NCI-H1930 (cell line): ENCODE measurements at places on chromosomes 7 and 10.
A peak's percentile ranks its signal among the peaks of the same experiment; 100 is the strongest.

- DNase-seq: no peak
These were observed 11.5 kb downstream of the PPIF start for GRCh38 chr10:79358811-79359210.

GRCh38 chr10:75016325-75016724 lies 95.1 kb upstream of the SAMD8 start:
- DNase-seq: no peak

GRCh38 chr10:653991-654646 lies 35.3 kb downstream of the DIP2C start:
- DNase-seq: no peak

DNA sequence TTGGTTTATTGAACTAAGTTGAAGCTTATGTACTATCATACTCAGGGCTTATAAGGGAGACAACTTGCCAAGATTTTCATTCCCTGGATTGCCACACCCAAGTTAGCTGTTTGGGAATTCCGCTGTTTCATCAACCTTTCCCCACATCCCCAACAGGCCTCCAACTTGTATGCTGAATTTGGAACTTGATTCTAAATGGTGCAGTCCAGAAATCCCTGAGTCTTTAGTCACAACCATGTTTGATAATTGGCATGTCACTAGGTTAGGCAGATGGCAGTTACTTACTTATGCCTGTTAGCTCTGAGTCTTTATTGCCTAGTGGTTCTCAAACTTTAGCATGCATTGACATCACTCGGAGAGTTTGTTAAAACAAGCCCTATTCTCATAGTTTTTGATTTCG lies 135.4 kb upstream of the PRPS1L1 start:
- no peak for DNase-seq

- no peak for DNase-seq
These were observed 73.1 kb downstream of the MKLN1 start for GRCh38 chr7:131400681-131401176.

DNA sequence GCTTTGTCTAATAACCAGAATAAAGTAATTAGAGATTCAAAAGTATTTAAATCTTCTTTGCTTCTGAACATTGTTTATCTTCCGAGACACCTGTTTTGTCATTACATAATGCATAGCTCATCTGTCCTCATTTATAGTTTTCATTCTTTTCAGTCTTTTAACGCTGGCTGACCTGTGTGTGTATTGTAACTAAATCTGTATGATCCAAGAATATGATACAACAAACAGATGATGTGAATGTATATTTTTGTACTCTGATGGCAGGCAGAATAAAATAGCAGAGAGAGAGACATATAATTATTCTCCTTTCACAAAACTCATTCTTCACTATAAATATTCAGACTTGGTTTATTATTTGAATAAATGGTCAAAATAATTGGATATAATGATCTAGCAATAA lies 80.6 kb downstream of the ORC5 start:
- DNase-seq: peak; percentile 79

DNA sequence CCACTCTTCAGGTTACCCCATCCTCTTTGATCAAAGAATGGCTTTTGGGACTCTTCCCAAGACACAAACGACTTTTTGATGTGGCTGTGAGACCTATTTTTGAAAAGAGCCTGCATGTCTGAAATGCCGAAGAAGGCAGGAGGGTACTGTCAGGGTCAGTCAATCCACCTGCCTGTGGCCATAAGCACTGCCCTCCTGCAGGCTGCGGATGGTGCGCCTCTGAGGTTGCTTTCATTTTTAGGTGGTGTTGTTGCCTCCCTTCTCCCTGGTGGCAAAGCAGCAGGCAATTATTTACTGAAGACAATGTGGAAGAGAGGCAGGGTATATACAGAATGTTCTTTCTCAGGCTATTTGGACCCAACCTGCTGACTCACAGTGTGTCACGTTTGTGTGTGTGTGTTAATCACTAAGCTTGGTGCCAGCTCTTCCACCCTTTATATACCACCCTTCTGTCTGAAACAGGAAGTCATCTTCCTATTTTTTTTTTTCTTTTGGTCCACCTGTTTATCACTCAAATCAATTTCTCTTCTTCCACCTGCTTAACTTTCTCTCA lies 1421.2 kb upstream of the CELF2 start:
- DNase-seq: no peak

DNA sequence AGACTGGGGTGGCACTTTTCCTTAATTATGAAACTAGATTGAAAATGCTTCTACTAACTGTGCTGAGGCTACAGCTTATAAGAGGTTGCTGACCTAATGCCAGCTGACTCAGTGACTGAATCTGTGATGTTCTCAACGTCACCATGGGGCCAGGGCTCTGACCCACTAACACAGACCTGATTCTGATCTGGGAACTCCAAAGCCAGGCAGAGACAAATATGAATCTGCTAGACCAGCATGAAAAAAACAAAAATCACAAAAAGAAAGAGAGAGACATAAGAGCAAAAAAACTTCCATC lies 16.1 kb downstream of the USP6NL start:
- no peak for DNase-seq

- DNase-seq: no peak
These were observed 73.4 kb downstream of the NOD1 start for GRCh38 chr7:30405179-30405578.

DNA sequence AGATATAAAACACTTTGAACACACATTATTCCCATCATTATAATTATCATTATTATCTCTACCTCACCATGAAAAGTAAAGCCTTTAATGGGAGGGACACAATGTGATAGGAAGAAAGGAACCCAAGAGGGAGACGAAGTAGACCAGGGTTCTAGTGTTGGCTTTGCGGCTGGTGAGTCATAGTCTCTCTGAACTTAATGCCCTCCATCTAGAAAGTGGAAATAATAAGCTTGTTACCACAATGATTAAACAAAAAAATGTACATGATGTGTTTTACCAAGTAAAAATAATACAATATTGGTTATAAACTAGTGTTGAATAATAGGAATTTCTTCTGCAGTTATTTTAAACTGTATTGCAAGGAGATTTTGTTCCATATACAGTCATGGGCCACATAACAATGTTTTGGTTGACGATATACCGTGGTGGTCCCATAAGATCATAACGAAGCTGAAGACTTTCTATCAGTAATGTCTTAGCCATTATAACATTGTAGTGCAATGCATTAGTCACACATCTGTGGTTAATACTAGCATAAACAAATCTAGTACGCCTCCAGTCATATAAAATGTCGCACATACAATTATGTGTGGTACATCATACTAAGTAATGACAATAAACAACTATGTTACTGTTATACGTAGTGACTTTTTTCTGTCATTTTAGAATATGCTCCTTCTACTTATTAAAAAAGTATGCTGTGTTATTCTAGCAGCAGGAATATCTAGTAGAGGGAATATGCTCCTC lies 450.6 kb upstream of the SORCS1 start:
- no peak for DNase-seq

DNA sequence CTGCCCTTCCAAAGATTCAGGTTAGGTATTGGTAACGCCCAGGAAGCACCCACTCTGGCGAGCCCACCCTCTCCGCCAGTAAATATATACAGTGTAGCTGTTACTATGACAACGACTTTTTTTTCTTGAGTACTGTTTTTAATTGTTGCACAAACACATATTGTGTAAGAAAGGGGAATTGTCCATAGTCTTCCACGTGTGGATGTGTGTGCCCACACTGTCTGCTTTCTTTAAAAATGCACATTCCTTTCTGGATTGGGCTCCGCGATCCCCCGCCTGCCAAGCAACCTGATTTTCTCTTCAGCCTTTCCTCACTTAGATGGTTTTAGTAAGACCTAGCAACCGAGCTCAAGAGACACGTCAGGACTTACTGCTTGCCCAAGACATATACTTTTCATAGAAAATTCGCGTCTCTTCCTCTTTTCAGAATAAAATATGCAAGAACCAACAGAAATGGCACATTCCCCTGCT lies 247.8 kb downstream of the EBF3 start:
- no peak for DNase-seq

DNA sequence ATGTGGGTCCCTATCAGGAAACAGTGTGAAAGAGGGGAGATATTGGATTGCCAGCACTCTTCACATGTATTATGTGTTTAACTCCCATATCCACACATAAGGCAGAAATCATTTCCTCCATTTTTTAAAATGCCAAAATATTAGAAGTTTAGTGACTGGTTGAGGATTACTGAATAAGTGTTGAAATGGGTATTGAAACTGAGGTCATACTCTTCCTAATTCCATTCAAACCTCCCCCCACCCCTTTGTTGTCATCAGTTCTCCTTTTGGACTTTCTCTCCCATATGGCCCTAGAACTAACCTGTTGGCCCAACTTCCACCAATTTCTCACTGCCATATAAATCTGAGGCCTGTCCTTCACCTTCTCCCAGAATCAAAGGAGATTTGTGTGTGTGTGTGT lies 81.6 kb downstream of the EVX1 start:
- no peak for DNase-seq

DNA sequence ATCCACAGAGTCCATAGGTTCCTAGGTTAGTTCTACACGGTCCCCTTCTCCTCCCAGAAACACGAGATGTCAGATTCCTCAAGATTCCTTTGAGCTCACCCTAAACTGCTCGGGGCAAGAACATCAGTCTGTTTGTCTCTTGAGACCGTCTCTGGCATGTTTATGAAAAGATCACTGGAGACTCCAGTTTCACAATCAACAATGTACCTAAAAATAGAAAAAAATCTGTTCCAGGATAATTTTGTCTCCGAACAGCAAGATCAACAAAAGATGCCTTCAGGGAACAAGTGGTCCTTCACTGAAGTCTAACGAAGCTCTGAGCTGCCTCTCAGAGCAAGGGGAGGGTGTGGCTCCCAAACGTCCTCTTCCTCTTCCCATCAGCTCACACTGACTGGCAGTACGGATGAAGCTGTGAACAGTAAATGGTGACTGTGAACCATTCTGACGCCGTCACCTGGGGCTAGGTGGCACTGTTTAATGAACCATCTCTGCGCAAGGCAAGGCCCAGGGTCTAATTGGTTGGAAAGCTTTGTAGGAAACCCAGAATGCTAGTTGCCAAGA lies 156.2 kb upstream of the LYZL1 start:
- no peak for DNase-seq

DNA sequence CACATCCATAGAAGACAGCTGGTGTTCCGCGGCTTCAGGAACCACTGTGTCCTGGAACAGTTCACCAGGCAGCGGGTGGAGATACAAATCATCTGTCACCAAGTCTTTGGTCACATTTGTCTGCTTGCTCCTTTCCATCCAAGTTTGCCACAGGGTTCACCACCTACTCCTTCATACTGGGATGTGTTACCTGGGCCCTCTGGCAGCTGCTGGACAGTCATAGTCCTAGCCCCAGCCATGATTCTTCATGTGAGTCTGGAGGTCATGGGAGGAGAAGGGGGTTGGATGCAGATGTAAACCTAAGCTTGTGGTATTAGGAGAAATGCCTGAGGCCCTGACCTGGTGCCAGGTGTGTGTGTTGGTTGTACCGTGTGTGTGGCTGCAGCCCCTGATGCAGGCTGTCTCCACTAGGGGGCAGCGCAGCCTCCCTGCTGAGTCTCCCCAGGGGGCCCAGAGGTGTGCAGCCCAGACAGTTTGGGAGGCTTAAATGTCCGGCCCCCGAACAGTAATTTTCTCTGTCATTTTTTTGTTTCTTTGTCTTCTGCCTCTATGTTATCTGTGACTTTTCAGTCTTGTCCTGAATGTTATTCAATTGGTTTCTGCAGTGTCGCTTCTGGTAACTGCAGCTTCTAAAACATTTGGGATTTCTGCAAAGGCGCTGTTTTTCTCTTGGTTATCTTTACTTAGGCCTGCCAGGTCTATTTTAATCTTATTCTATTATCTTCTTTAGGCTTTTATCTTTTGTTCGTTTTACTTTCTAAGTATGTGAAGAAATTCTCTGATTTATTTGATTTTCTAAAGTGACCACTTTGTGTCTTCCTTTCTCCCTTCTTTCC lies 14.8 kb downstream of the NPS start:
- DNase-seq: no peak

- no peak for DNase-seq
These were observed 12.9 kb downstream of the ATP5MF start for GRCh38 chr7:99453105-99453504.

GRCh38 chr10:18658271-18659124 lies 733 bp upstream of the ARL5B start:
- no peak for DNase-seq

DNA sequence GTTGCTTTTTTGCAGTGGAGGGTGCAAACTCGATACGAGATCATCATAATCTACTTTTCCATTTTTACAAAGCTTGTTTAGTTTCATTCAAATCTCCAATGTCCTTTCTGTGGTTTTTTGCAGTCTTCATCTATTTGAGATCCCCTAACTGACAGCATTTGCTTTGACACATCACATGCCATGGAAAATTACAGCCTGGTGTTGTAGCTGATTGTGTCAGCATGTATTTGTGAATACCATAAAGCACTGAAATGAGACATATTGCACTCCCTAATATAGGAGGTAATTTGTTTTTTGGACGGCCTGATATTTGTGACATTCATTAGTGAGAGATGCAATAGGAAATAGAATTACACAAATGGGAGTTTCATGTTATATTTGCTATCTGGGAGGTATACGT lies 620.8 kb downstream of the KCNMA1 start:
- no peak for DNase-seq

GRCh38 chr10:92915892-92916291 lies 67.6 kb downstream of the EXOC6 start:
- no peak for DNase-seq

GRCh38 chr10:14712991-14713424 lies 61.7 kb downstream of the FAM107B start:
- no peak for DNase-seq

GRCh38 chr10:24897326-24897926 lies 55.0 kb downstream of the PRTFDC1 start:
- DNase-seq: no peak

- DNase-seq: no peak
These were observed 121.9 kb downstream of the PAXIP1 start for GRCh38 chr7:154881026-154881425.

GRCh38 chr10:89175816-89176215 lies 31.3 kb downstream of the CH25H start:
- no peak for DNase-seq

GRCh38 chr10:86047588-86047987 lies 319.0 kb downstream of the GRID1 start:
- no peak for DNase-seq

GRCh38 chr10:69957241-69957885 lies 95.3 kb upstream of the MACROH2A2 start:
- no peak for DNase-seq

- DNase-seq: no peak
These were observed 43.8 kb upstream of the CSTF2T start for GRCh38 chr10:51743146-51743545.

- no peak for DNase-seq
These were observed 44.2 kb downstream of the BLNK start for GRCh38 chr10:96227206-96227605.

DNA sequence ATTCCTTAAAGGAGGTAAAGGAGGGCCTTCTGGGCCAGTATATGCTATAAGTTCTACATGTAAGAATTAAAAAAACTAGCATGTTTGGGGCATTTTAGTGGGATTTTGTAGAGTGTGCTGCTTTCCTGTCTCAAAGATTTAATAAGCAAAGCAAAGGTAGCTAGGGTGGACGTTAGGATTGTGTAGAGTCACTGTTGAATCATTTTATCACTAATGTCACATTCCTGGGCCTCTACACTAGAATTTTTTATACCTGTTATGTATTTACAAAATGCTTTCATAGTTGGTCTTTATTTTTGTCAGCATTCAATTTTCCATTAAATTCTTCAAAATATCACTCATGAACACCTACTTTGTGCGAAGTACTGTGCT lies 139.4 kb upstream of the PHYHIPL start:
- no peak for DNase-seq
